Mesendoderm (in vitro differentiated cells): ENCODE measurements at places on chromosomes 11 and 22.

GRCh38 chr11:36458129-36458915, 51.8 kb downstream of the TRAF6 start:
- H3K4me1 ChIP-seq: no peaks in the 10 kb centered on the region
- no peak overlapping the region for H3K27ac ChIP-seq
- no peaks in the 10 kb centered on the region for H3K36me3 ChIP-seq
- no peaks in the 10 kb centered on the region for H3K27me3 ChIP-seq
- no peak for DNase-seq

DNA sequence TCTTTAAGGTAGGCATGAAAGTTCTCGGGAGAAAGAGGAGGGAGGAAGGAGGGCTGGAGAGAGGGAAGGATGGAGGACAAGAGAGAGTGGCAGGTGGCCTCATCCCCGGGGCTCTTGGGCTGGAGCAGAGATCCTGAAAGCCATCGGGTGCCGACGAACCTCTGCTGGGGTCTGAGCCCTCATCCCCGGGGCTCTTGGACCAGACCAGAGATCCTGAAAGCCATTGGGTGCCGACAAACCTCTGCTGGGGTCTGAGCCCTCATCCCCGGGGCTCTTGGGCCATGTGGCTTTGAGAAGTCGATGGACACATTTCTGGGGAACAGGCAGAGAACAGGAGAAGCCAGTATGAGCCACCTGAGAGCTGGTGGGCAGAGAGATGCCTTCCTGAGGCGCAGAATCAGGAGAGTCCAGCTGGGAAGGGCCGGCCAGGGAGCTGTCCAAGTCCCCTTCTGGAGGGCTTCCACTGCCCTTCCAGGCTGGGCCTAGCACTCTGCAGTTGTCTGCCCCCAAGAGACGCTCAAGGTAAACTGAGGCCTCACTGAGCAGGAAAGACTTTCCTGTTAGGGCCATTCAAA, 1398.1 kb downstream of the BRD1 start:
- no peak for DNase-seq
- H3K4me3 ChIP-seq: no peak overlapping the region
- no peaks in the 10 kb centered on the region for H3K36me3 ChIP-seq
- no peak overlapping the region for H3K27ac ChIP-seq
- H3K27me3 ChIP-seq: no peaks in the 10 kb centered on the region

GRCh38 chr11:33942954-33943353, 51.1 kb upstream of the LMO2 start:
- DNase-seq: no peak
- no peaks in the 10 kb centered on the region for H3K36me3 ChIP-seq
- peaks cover 2% of the 10 kb centered on the region for H3K4me1 ChIP-seq
- H3K4me3 ChIP-seq: no peak overlapping the region
- H3K27me3 ChIP-seq: no peaks in the 10 kb centered on the region
- no peak overlapping the region for H3K27ac ChIP-seq

DNA sequence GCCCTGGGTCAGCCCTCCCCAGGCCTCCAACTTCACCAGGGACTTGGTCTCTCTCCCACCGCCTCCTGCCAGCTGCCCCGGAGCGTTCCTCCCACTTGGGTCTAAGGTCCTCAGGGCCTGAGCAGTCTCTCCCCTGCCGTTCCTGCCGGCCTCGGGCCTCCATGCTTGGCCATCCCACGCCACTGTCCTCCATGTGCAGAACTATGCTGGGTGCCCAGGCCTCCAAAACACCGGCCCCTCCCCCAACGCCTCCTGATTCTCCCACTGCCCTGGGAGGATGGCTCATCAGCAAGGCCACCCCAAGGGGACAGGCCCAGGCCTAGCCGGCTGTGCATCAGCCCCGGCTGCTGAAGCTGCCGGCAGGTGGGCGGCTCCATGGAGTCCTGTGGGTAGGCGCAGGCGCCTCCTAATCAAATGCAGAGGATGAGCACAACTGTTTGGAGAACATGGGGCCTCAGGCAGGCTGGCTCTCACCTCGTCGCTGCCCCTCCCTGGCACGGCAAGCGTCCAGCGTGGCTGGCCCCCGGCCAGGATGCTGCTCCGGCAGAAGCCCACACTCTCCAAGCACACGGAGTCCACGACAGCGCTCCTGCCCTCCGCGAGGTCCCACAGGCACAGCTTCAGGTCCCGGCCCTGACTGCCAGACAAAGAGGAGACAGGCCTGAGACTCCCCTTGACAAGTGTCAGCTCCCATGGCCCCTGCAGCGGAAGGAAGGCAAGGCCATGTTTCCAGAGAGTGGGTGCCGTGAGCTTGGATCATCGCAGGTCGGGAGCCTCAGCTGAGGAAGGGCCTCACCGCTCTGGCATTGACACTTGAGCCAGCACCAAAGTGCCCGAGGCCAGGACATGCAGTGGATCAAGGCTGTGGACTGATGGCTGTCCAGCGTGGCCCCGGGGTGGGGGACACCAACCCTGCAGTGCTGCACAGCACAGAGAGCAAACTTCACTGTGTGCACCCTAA, 42.6 kb downstream of the GNB1L start:
- H3K4me1 ChIP-seq: no peaks in the 10 kb centered on the region
- DNase-seq: no peak
- no peak overlapping the region for H3K27ac ChIP-seq
- H3K4me3 ChIP-seq: no peak overlapping the region
